Trophoblast cell (in vitro differentiated cells and primary cell): ENCODE measurements at places on chromosomes 2 and 18.

- no peaks in the 10 kb centered on the region for H3K36me3 ChIP-seq
- no peaks in the 10 kb centered on the region for H3K4me1 ChIP-seq
- H3K4me3 ChIP-seq: no peak overlapping the region
- no peak overlapping the region for H3K27ac ChIP-seq
- peak; percentile 46 for DNase-seq
These were observed 100.2 kb downstream of the TNS1 start for GRCh38 chr2:217902379-217903141.

- no peak for DNase-seq
- no peaks in the 10 kb centered on the region for H3K27me3 ChIP-seq
- no peak overlapping the region for H3K4me3 ChIP-seq
- H3K36me3 ChIP-seq: no peaks in the 10 kb centered on the region
These were observed 488.6 kb upstream of the HS6ST1 start for GRCh38 chr2:128807317-128807716.

DNA sequence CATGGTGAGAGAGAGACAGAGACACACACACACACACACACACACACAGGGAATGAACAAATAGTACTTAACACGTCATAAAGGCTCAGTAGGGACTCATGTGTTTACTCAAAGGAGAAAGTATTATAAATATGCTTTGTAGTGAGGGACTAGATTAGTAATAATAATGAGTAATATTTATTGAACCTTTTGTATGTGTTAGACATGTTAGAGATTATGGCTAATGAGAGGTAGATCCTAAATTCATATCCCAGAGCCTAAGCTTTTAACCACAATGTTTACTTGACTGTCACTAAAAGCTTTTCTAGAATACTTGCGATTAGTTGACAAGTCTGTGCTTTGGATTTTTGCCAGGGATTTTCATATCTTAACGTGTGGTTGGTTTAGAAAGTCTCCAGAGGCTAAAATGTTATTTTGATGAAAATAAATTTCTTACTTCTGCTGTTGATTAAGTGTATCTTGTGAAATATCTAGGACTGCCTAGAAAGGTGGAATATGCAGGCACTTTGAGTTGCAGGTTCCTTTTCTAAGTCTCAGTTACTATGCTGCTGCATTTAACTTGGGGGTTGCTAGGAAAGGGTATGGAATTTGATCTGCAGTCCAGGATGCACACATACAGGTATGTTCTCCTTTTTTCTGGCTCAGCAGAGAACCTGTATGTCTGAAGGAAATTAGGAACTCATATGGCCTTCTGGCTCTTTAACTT is 64.5 kb downstream of the UBR3 start:
- no peak overlapping the region for H3K27ac ChIP-seq
- H3K36me3 ChIP-seq: no peaks in the 10 kb centered on the region
- peaks cover 2% of the 10 kb centered on the region for H3K4me1 ChIP-seq
- H3K4me3 ChIP-seq: no peak overlapping the region
- DNase-seq: no peak
- H3K27me3 ChIP-seq: no peaks in the 10 kb centered on the region

DNA sequence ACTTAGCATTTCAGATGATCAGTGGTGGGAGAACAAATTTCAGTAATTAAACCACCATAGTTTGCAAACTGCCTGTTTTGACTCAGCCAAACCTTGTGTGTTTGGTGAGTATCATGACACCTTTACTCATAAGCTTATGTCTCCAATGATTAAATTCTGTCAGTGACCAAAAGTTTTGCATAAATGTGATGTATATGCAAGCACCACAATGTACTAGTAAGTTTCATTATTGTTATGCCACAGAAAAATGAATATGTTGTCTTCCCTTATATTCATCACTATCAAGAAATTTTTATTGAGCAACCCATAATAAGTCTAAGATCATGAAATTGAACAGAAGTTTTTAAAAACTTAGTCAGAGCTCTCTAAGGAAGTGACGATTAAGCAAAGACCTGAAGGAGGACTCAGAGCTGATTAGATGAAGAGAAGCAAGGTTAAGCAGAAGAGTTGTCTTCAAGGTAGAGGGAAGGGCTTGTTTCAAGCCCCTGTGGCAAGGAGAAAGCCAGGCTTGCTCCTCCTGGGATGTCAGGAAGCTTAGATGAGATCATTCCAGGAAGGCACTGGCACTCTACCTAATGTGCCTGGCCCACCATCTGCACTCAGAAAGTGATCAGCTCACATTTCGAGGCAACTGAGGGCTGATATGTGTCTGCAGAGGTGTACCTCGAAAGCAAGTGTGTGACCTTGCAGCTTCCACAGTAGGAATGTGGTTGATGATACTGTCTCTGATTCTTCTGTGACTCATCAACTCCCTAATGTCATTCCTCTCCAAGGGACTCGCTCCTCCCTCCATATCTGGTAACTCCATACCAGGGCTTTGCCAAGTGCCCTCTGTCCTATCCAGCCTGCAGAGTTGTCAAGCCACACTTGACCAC is 54.7 kb downstream of the KCTD18 start:
- H3K4me3 ChIP-seq: no peak overlapping the region
- peaks cover 10% of the 10 kb centered on the region for H3K36me3 ChIP-seq
- no peak for DNase-seq
- H3K27ac ChIP-seq: no peak overlapping the region
- peaks cover 6% of the 10 kb centered on the region for H3K4me1 ChIP-seq
- H3K27me3 ChIP-seq: no peaks in the 10 kb centered on the region

DNA sequence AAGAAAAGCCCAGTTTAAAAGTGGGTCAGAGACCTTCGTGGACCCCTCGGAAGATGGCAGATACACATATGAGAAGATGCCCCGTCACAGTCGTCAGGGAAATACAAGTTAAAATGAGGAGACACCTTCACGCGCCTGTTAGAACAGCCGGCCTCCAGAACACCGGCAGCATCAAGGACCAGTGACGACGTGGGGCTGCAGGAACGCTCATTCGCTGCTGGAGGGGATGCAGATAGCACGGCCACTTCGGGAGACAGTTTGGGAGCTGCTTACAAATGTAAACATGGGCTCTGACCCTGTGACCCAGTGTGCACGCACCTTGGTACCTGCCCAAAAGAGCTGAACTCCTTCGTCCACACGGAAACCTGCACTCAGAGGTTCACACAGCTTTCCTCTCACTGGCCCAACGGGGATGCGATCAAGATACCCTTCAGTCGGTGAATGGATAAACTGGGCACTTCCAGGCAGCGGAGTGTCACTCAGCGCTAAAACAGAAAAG is 83.7 kb upstream of the CTDP1 start:
- no peak overlapping the region for H3K4me3 ChIP-seq
- no peak overlapping the region for H3K27ac ChIP-seq
- no peaks in the 10 kb centered on the region for H3K36me3 ChIP-seq
- no peak for DNase-seq
- H3K27me3 ChIP-seq: peaks cover 2% of the 10 kb centered on the region
- H3K4me1 ChIP-seq: no peaks in the 10 kb centered on the region

GRCh38 chr2:160406591-160407392 is 86.8 kb downstream of the RBMS1 start:
- H3K27ac ChIP-seq: peak overlapping the region; percentile 91
- H3K4me1 ChIP-seq: peaks cover 7% of the 10 kb centered on the region
- no peaks in the 10 kb centered on the region for H3K36me3 ChIP-seq
- H3K4me3 ChIP-seq: peak overlapping the region; percentile 80
- DNase-seq: peak; percentile 71

- H3K4me3 ChIP-seq: no peak overlapping the region
- H3K36me3 ChIP-seq: no peaks in the 10 kb centered on the region
- no peak overlapping the region for H3K27ac ChIP-seq
- no peaks in the 10 kb centered on the region for H3K4me1 ChIP-seq
- no peaks in the 10 kb centered on the region for H3K27me3 ChIP-seq
- peak; percentile 17 for DNase-seq
These were observed 41.9 kb upstream of the SCN9A start for GRCh38 chr2:166417669-166418068.

DNA sequence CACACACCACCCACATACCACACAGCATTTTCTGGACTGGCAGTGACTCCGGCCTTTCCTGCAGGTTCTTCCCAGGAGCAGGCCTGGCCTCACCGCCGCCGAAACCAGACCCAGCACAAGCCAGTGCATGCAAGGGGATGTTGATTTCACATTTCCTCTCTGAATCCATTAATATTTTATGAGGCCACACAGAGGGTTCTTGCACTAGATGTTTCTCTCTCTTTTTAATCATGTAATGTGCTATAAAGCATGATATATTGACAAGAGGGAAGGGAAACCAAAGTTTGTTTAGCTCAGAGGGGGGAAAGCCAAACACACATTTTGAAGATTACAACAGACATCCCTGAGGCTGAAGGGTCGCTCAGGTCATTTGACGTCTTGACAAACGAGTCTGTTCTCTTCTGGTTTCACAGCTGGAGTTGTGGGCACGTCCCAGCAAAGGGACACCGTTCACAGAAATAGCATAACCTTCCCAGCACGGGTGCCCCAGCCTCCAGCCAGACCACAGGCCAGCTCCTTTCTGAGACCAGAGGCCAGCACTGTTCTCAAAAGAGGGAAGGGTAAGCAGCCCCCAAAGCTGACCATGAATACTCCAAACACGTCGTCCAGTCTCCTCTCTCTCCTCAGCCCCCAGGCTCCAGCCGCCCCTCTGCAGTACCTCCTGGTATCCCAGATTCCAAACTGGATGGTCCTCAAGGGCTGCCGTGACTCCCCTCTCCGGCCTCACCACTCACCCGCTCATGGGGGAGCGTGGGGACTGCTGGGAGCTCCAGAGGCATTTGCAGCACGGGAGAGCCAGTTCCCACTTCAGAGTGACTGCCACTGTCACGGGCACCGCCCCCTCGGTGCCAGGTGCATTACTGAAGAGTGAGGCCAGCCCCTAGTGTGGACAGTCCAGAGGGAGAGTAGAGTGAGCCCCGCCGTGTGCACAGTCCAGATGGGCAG is 340.3 kb upstream of the SALL3 start:
- H3K4me3 ChIP-seq: peak overlapping the region; percentile 55
- no peaks in the 10 kb centered on the region for H3K36me3 ChIP-seq
- peaks cover 6% of the 10 kb centered on the region for H3K4me1 ChIP-seq
- no peaks in the 10 kb centered on the region for H3K27me3 ChIP-seq

DNA sequence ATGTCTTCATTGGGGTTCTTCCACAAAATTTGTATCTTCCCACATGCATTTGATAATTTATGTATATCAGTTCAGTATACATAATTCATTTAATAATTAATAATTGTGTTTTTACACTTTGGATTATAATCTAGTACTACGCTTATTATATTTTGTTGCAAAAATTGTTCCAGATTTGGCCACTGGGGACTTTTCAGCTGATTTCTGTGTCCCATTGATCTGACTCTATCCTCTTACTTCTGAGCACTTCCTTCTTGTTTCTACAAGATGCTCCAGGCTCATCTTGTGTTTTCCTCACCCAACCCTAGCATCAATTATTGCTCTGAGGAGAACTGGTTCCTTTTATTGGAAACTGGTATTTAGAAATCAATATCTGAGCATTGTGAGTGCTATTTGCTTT is 215.3 kb upstream of the CDH19 start:
- H3K36me3 ChIP-seq: no peaks in the 10 kb centered on the region
- no peaks in the 10 kb centered on the region for H3K4me1 ChIP-seq
- no peak for DNase-seq
- no peak overlapping the region for H3K4me3 ChIP-seq

- H3K27ac ChIP-seq: no peak overlapping the region
- no peaks in the 10 kb centered on the region for H3K27me3 ChIP-seq
- no peaks in the 10 kb centered on the region for H3K4me1 ChIP-seq
- DNase-seq: peak; percentile 57
- no peak overlapping the region for H3K4me3 ChIP-seq
- no peaks in the 10 kb centered on the region for H3K36me3 ChIP-seq
These were observed 155.2 kb downstream of the SH3BP4 start for GRCh38 chr2:235106874-235107639.

- H3K4me3 ChIP-seq: no peak overlapping the region
- DNase-seq: peak; percentile 19
- H3K36me3 ChIP-seq: no peaks in the 10 kb centered on the region
- H3K27me3 ChIP-seq: no peaks in the 10 kb centered on the region
These were observed 93.7 kb downstream of the DYNAP start for GRCh38 chr18:54684784-54685183.

DNA sequence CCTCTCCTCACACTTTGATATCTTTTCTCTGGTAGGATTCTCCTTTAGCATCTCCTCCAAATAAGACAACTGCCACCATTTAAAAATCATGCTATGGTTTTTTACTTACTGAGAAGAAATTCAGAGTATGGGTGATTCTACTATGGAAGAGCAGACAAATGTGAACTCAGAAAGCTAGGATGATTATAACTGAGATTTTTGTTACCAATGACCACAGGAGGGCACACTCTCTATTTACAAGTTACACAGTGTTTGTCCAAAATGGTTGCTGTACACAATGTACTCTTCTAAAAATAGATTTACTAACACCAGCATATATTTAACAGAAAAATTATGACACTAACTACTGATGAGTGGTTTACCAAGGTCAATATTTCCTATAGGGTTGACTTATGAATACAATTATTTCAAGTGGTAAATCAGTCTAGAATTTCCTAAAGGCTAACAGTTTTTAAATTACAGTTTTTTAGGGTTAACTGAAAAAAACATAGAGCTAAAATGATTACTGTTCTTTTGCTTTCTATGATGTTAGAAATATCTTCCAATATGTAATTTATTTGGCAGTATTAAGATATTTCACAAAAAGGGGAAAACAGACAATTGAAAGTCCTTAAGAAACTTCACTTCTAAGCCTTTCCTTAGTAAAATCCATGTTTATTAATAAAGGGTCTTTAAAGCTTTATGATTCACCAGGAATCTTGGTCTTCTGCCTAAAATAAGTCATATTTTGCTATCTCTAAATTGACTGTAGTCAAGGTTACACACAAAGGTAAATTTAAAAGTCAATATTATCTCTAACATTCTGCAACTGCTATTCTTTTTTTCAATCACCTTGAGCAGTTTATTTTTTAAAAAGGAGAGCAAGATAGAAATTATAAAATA is 57.2 kb downstream of the MAP4K3 start:
- no peak overlapping the region for H3K4me3 ChIP-seq
- H3K36me3 ChIP-seq: no peaks in the 10 kb centered on the region
- no peak overlapping the region for H3K27ac ChIP-seq
- DNase-seq: peak; percentile 39
- H3K4me1 ChIP-seq: peaks cover 3% of the 10 kb centered on the region
- H3K27me3 ChIP-seq: no peaks in the 10 kb centered on the region

- H3K27me3 ChIP-seq: no peaks in the 10 kb centered on the region
- H3K4me1 ChIP-seq: peaks cover 5% of the 10 kb centered on the region
These were observed 528 bp downstream of the ATG9A start for GRCh38 chr2:219228911-219229304.

DNA sequence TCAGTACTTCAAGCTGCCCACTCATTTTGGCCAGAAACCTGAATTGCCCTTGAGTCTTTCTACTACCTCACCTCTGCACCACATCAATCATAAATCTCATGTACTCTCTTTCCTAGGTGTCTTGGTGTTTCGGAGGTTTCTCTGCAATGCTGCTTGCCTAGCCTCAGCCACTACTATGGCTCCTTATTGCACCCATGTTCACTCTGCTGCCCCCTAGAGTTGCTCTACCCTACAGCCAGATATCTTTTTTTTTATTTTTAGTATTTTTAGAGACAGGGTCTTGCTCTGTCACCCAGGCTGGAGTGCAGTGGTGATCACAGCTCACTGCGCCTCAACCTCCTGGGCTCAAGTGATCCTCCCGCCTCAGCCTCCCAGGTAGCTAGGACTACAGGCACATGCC is 413.0 kb downstream of the PTPRM start:
- H3K27me3 ChIP-seq: no peaks in the 10 kb centered on the region
- H3K36me3 ChIP-seq: no peaks in the 10 kb centered on the region
- no peak overlapping the region for H3K27ac ChIP-seq
- DNase-seq: peak; percentile 16
- peaks cover 3% of the 10 kb centered on the region for H3K4me1 ChIP-seq
- H3K4me3 ChIP-seq: no peak overlapping the region
